Renal cortex interstitium (tissue), 15 donors: ENCODE measurements at places on chromosomes 1 and 21. TPM values are rescaled to one million over a fixed set of nuclear protein-coding genes. Genes with fewer than 3 reads are reported as not detected.

TAF12 gene
- polyA plus RNA-seq: 32.5 TPM

DNA sequence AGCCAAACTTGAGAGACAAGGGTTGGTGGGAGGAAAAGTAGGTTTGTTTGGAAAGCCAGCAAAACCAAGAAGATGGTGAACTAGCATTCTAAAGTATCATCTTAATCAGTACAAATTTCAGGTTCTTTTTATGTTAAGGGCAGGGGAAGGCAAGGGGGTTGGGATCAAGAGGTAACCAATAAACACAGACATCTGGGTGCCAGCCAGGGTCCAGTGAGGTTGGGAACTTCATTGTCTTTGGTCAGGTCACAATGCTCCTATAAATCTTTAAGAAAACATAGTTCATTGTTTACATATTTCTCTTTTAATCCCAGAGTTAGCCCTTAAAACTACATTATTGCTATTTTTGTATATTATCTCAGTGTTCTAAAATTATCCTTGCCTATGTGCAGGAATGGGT, 126.2 kb upstream of the NR5A2 start:
- DNase-seq: no peak

DNA sequence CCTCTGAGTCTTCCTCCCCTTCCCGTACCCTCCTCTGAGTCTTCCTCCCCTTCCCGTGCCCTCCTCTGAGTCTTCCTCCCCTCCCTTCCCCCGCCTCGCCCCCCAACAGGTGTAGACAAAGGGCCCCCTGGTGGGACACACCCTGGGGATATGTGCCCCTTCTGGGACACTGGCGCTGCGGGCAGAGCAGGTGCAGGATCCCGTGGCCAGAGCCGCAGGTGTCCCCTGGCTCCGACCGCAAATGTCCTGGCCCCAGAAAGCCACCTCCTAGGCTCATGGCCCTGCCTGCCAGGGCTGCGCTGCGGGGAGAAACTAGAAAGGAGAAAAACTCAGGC, 51.5 kb upstream of the ARHGEF16 start:
- no peak for DNase-seq

- DNase-seq: no peak
These were observed 48.2 kb upstream of the DNASE2B start for GRCh38 chr1:84350104-84350503.

ELK4 gene
- polyA plus RNA-seq: 25.7 TPM
